HT-29 (cell line): ENCODE measurements at places on chromosomes 16 and 17.

GRCh38 chr16:88315543-88316105, 67.1 kb upstream of the ZNF469 start:
- peak; percentile 31 for DNase-seq

- DNase-seq: no peak
Observed at GRCh38 chr17:17723354-17724261, 42.4 kb downstream of the RAI1 start.

GRCh38 chr16:85750146-85750826, 610 bp downstream of the C16orf74 start:
- peak; percentile 35 for DNase-seq

GRCh38 chr16:1048442-1049112, 24.0 kb upstream of the SSTR5 start:
- peak; percentile 44 for DNase-seq

DNA sequence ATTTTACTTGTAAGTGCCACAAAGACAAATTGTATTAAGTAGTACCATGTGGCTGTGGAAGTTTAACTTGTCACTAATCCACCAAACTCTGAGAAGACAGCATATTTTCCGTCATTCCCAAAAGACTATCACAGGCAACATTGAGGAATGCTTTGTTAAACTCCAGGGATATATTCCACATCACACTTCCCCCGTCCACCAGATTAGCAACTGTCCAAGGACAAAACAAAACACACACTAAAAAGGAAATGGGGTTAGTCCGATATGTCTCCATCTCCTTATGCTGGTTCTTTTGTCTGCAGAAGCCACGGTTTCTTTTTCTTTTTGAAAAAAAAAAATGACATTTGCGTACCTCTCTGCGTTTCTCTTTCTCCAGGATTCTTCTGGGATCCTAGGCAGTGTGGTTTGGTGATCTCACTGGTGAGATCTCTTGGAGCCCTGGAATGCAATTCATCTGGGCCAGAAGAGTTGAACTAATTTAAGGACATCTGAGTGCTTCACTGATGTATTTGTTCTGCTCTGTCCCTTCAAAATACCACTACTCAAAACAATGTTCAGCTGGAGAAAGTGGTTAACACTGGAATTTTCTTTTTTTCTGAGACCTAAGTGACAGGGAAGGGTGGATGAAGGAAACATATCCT, 40.6 kb downstream of the PRKCB start:
- DNase-seq: no peak
